Activated T-cell treated with anti-CD3 and anti-CD28 coated beads for 48 hours (primary cell): ENCODE measurements at places on chromosomes 4 and X.

- DNase-seq, result no peak
These were observed 1.0 kb upstream of the STARD8 start for GRCh38 chrX:68646421-68646820.

DNA sequence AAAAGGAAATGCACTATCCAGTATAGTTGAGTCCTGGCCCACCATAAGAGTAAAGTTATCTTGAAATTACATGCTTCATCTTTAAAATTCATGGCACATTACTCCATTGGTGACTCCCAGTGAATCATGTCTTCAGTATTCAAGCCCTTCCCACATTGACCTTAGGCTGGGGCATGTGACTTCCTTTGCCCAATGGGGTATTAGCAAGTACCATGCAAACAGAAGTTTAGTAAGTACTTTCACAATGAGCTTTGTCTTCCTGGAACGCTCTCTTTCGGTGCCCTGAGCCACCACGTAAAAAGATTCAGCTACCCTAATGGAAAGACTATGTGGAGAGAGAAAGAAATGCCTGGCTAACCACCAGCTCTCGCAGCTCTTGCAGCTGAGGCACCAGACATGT, 235.4 kb downstream of the HNRNPD start:
- no peak for DNase-seq

- no peak for DNase-seq
These were observed 139.6 kb downstream of the CRLF2 start for GRCh38 chrX:1072637-1073377.

DNA sequence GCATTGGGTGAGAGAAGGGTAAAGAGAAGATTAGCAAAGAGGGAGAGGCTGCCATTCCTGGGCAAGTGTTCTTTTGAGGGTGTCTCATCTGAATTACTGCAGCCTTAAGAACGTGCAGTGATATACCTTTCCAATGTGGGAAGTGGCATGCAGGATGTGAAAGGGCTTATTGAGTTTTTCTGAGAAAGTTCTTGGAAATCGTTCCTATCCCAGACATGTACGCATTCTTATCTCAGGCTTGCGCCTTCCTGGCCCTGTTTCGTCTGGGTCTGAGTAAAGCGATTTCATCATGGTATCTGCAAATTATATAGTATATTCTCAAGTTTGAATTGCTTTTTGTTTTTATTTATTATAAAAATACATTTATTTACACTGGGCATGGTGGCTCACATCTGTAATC, 699.8 kb downstream of the TRAM1L1 start:
- no peak for DNase-seq

DNA sequence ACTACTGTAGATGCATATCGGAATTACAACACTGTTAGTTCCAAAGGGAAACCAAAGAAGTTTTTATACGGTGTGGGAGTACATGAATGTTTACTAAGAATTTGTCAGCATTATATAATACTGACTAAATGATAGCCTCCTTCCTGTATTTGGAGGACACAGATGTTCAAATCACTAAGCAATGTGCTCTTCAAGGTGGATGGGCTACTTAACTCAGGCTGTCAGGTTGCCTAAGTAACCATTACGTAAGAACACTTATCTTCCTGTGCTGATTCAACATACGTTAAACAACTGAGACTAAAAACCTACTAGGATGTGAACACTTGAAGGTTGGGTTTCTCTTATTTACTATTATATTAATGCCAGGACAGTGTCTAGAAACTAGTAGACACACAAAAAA, 81.9 kb upstream of the HPGD start:
- no peak for DNase-seq

DNA sequence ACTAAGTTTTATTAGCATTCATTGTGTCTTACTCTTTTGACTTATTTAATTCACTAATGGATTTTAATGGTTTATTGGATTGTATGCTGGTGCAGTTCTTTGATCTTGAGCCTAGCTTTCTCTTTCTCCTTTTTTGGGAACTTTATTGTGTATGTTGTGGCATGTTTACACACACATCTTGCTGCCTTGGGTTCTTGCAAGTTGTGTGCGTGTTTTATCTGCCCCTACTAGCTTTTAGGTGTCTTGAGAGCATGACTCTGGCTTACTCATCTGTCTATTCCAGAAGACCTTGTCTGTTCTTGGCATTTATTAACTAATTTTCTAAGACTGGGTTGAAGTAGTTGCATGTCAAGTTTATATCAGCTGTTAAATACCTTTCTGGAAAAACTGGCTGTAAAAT, 2.7 kb downstream of the TMEM165 start:
- no peak for DNase-seq

- no peak for DNase-seq
These were observed 63.7 kb upstream of the PDGFRA start for GRCh38 chr4:54165438-54165837.

- DNase-seq, result no peak
These were observed 443.8 kb downstream of the MID1IP1 start for GRCh38 chrX:39245024-39245423.

DNA sequence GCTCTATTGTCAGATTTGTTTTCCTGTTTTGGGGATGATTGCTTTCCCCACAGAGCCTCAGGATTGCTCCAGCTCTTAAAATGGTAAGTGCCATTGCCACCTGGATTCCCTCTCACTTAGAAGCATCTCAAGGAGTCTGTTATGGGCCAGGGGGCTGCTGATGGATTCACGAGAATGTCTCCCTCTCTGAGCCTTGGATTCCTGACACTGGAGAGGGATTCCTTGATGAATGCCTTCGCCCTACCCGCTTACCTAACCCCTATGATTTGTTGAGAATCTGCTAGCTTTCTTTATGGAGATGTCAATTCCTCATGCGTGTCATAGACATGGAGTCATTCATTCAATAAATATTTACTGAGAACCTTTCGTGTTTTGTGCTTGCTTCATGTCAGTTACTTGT, 36.9 kb upstream of the TENM3 start:
- no peak for DNase-seq

DNA sequence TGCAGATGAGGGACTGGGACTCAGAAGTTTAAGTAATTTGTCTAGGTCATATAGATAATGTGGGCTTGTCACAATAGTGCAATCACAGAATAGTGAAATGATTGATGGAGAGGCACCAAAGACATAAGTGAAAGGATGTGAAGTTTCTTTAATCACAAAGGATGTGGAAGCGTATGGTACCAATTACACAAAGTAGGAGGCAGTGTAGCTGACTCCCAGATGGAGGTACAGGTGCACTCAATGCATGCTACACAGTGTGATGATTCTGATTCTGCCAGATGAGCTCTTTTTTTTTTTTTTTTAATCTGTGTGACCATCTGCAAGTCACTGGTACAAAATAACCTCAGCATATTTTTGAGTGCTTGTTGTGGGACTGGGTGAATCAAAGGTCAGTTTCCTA, 411.3 kb downstream of the SPRY1 start:
- DNase-seq, result no peak

DNA sequence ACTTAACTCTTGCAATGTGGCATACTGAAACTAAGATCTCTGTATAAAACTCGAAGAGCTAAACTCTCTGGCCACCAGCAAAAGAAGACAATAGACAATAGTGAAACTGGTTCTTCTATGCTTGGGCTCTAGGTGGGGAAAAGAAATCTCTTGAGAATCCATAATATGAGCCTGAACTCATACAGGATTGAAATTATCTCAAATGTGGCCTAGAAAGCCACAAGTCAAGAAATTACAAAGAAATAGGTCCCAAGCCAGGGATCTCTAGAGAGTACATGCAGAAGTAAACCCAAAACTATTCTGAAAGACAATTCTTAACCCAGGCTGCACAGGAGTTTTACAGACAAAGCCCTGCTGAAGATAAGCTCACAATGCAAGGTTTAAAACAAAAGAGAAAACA, 127.4 kb downstream of the ANAPC10 start:
- no peak for DNase-seq

- no peak for DNase-seq
These were observed 236.6 kb upstream of the ANKRD50 start for GRCh38 chr4:124948976-124949597.

- DNase-seq, result no peak
These were observed 151.5 kb downstream of the CENPC start for GRCh38 chr4:67393699-67394281.

DNA sequence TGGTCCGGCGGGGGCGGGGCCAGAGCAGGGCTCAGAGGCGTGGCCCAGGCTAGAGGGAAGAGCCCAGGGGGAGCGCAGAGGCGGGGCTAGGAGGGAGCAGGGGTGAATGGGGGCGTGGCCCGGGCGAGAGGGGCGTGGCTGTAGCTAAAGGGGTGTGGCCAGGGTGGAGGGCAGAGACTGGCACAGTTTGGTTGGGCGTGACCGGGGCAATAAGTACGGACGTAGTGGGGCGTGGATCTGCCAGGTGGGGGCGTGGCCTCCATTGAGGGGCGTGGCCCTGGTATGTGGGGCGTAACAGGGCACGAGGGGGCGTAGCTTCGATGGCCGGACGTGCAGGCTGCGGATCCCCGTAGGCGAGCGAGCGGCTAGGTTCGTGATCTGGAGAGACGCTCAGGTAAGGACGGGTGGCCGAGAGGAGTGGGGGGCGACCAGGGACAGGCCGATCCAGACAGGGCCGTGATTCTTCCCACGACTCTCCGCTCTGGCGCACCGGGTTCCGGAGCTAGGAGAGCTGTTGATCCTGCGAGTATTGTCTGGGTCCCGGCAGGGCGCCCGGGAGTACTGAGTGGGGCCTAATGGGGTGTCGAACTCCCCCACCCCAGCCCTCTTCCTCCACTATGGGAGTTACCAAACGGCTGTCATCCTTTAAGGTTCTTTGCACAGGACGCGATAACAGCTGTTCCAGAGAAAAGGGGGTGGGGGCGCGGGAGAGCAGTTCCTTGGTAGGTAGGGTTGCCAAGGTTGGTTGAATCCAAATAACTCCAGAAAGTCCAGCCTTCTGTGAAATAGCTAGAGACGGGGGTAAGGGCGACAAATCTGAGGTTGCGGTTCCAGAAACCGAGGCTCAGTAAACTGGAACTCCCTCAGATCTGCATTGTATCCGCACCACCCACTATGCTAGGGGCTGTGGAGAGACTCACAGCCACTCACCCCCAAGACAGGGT, at the start of gene CA5B:
CA5B (plus strand) TSS at position 312 of the 944 bp plus-strand sequence. CDS start 11,754 bp downstream, outside the sequence.
- peak; percentile 91 for DNase-seq

DNA sequence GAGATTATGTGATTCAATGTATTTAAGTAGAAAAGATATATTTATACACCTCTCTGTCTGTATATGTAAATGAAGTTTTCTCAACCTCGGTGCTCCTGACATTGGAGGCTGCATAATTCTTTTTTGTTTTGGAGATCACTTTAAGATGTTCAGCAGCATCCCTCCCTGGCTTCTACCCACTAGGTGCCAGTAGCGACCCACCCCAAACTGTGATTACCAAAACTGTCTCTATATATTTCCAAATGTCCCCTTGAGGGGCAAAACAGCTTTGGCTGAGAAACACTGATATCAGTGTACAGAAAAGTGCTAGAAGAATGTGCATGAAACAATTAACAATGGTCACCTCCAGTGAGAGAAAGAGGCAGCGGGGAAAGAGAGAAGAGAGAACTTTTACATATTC, 51.2 kb downstream of the DCX start:
- no peak for DNase-seq

DNA sequence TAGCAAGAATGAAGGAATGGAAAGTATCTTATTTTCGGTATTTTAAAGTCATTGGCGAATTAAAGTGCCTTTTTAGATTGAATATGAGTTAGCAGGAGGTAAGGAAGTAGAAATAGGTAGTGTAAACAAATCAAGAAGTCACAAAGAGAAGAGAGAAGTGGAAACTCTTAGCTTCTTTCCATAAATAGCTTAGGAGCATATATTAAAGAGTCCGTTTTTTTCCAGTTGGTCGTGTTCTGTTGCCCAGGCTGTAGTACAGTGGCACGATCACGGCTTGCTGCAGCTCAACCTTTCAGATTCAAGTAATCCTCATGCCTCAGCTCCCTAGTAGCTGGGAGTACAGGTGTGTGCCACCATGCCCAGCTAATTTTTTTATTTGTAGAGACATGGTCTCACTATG, 56.4 kb downstream of the UBE2K start:
- no peak for DNase-seq

- DNase-seq, result no peak
These were observed 596.5 kb upstream of the INTU start for GRCh38 chr4:127036296-127036695.
